ENCODE measurements at places on chromosomes 6 and 20.
A peak's percentile ranks its signal among the peaks of the same experiment; 100 is the strongest.

DNA sequence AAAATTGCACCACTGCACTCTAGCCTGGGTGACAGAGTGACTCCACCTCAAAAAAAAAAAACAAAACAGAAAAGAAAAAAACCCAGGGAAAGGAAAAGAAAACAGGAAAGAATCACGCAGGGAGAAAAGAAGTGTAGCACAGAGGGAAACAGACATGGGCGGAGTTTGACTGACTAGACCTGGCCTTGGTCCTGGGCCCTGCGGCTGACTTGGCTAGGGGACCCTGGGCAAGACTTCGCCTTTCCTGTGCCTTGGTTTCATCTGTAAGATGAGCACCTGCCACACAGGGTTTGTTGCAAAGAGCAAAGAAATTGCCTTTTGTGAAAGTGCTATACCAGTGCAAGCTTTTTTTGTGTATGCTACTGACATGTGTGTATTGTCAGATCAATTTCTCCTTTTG, 71.3 kb upstream of the KCNG1 start:
- ATAC-seq, result no peak

DNA sequence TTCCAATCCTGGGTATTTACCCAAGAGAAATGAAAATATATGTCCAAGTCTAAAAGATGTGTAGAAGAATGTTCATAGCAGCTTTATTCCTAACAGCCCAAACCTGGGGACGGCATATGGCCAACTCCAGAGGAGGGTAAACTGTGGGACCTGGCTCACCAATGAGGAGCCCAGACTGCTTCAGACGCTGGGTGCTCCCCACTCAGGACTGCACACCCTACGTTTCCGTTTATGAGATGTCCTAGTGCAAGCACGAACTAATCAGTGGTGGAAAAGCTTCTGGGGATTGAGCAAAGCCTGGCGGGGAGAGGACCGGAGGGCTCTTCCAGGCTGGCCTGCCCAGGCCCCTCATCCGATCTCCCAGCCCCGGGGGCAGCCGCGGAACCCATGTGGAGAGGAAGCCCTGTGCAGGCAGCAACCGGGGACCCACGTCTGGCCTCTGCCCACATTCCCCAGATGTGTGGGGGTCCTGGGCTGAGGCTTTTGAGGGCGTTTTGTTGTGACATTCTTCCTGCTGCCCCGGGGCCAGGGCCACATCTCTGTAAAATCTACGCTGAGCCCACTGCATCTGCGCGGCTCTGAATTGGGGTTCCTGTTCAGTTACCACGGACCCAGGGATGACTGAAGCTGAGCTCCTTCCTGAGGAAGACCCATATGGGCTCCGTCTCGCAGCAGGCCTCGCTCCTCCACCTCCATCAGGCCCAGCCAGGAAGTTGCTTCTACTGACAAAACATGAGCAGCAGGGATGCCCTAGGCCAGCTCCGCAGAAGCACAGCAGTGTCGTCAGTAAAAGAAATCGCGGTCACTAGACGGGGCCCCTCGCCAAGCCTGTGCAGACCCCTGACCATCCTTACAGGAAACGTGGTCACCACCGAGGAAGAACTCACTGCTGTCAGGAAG, 188.0 kb downstream of the DLL1 start:
- ATAC-seq, result no peak

DNA sequence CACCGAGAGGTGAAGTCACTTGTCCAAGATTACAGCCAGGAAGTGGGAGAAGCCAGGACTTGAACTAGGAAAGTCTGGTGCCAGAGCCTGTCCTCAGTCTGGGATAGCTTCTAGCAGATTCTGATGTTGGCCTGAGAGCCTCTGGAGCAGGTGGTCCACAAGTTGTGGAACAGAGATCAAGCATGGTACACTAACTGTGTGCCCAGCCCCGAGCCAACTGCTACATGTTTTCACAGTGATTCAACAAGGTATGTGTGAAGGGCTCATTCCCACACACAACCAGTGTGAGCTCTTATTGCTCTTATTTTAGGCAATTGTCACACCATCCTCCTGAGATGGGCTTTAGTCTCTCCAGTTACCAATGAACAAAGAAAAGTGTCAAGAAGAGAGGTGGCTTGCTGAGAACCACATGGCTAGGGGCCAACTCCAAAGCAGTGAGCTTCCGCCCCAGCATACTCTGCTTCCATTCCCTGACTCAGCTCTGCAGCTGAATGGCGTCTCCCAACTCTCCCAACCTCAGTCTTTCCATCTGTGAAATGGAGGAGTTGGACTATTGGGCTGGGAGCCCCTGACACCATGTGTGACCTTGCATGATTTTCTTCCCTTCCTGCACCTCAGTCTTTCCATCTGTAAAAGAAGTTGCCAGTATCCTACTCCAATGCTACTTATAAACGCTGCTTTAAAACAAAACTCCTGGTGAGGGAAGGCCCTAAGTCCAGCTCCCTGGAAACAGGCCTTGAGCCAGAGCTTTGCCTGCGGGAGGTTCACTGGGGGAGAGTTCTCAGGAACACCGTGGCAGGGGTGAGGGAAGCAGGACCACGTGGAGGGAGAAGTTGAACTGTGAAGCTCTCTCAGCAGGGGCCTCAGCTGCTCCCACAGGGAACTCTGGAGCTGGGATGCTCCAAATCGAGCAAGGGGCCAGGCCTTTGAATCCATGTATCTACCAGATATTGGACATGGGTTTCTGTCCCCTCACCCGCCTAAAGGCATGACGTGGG, 40.9 kb downstream of the CDH22 start:
- ATAC-seq, result no peak

DNA sequence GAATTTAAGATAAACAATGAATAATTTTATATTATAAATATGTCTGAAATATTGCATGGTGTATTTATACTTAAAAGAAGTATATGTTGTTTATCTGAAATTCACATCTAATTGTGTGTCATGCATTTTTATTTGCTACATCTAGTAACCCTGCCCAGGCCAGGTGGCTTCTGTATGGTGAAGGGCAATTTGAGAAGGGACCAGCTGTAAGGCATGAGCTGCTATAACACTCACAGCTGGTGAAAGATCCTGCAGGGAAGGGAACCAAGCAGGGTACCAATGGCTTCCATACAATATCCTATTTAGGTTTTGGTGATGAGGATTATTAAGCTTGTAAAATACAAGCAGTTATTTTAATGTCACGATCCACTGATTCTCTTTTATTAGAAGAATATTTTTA, 921.8 kb upstream of the GJE1 start:
- ATAC-seq, result no peak

GRCh38 chr6:21277601-21278374, 315.8 kb upstream of the SOX4 start:
- no peak for ATAC-seq

DNA sequence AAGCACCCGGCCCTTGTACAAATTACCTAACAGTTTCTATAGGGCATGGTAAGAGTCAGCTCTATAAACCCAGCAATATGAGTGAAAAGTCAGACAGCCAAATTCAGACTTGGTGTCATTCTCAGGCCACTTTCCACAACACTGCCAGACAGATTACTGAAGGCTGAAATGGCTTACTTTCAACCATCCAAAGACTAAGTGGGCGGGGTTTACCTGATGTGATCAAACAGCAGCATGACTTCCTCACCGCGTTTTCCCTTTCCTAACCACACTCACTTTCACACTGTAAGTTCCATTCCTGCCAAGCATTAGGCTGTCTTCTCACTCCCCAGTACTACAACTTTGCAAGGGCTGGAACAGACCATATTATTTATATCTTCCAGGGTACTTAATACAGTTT, 85.9 kb downstream of the SMLR1 start:
- ATAC-seq, result no peak

- peak; percentile 92 for ATAC-seq
Observed at GRCh38 chr6:125835221-125835744, 44.5 kb downstream of the NCOA7 start.

- ATAC-seq, result peak; percentile 96
Observed at GRCh38 chr6:30101444-30102413, 11.2 kb downstream of the TRIM31 start.

DNA sequence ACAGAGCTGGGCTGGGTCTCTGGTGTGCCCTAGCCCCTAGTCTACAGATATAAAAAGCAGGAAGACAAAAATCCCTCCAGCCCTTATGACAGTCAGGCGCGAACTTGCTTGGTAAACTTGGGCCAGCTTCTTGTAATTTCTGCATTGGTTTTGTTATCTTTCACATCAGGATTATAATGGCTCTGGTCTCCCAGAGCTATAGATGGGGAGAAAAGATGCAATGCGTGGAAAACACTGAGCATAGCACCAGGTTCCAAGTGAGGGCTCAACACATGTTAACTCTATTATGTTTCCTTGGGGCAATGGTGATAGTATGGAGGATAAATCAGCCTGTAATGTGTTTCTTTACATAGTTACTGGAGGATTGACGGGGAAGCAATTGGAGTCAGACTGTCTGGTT, 246.8 kb upstream of the KCNG1 start:
- no peak for ATAC-seq

GRCh38 chr20:13220904-13221297, at the start of gene ISM1:
TSS of gene ISM1 (plus strand) at chr20:13221274. CDS start at chr20:13221777, 503 bp downstream.
- peak; percentile 55 for ATAC-seq

DNA sequence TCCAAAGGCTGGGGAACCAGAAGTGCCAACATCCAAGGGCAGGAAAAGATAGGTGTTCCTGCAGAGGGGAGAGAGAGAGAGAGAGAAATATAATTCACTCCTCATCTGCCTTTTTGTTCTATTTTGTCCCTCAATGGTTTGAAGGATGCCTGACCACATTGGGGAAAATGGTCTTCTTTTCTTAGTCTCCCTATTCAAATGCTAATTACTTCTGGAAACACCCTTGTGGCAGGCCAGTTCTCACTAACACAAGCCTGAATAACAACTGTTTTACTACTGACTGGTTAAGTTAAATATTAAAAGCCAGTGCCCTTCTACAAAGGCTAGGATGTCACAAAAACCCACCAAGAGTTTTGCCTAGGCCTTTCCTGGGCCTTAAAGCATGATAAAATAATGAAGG, 425.4 kb upstream of the HTR1E start:
- ATAC-seq, result no peak

DNA sequence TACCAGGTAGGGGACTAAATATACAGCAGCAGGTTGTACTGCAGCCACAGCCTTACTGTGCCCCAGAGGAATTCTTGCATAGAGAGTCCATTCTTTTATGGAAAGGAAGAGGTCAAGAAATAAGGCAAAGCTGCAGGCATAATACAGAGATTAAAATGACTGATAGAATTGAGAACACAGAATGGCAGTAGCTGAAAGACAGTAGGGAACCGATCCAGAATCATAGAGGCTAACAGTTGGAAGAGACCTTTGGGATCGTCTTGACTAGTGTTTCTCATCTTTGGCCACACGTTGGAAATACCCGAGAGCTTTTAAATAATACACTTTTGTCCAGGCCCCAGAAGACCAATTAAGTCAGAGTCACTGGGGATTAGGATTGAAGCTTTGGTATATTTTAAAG, 492.6 kb upstream of the SOX4 start:
- no peak for ATAC-seq

DNA sequence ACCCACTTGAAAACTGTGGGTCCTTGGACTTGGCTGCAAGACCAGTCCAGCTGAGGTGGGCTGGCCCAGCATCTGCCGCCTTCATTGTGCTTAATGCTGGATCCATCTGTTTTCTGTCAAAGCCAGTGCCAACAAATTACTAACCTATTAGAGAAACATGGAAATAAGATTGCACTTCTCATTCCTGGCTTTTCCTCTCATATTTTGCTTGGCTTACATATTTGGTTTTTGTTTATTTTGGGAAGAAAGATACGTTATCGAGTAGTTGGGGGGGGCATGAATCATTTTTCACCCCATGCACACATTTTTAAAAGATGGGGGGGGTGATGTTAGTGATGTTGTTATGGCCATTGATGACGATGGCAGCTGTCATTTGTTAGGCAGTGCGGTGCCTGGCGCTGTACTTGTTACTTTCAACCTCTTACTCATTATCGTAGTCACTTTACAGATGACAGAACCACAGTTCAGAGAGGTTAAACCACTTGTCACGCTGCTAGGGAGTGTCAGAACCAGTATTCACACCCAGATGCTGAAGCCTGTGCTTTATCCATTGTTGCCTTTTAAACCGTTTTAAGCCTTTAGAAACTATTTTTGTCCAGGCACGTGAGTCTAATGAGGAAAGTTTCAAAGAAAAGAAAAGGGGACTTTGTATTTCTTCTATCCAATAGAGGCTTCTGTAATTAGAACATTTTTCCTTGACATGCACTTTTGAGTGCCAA, 180.0 kb downstream of the TMEM242 start:
- ATAC-seq, result peak; percentile 66

DNA sequence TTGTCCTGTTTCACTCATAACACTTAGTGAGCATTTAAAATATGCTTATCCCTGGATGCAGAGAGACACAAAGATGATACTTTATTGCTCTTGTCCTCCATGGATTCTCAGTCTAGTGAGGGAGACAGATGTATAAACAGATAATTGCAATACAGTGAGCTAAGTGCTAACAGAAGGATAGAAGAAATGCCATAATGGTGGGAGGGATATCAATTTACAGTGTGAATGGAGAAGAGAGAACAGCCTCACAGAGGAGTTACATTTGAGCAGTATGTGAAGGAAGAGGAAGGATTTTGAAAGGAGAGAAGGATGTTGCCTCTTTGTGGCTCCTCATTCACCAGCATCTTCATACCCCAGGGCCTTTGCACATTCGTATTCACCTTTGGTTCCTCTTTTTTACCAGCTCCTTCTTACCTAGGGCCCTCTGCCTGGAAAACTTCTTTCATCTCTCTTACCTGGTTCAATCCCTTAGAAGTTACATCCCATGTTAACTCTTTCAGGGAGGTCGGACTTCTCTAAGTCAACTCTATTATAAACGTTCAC, 341.7 kb downstream of the PRL start:
- ATAC-seq, result no peak

GRCh38 chr6:130724089-130724488, 103.1 kb upstream of the SMLR1 start:
- ATAC-seq, result no peak

DNA sequence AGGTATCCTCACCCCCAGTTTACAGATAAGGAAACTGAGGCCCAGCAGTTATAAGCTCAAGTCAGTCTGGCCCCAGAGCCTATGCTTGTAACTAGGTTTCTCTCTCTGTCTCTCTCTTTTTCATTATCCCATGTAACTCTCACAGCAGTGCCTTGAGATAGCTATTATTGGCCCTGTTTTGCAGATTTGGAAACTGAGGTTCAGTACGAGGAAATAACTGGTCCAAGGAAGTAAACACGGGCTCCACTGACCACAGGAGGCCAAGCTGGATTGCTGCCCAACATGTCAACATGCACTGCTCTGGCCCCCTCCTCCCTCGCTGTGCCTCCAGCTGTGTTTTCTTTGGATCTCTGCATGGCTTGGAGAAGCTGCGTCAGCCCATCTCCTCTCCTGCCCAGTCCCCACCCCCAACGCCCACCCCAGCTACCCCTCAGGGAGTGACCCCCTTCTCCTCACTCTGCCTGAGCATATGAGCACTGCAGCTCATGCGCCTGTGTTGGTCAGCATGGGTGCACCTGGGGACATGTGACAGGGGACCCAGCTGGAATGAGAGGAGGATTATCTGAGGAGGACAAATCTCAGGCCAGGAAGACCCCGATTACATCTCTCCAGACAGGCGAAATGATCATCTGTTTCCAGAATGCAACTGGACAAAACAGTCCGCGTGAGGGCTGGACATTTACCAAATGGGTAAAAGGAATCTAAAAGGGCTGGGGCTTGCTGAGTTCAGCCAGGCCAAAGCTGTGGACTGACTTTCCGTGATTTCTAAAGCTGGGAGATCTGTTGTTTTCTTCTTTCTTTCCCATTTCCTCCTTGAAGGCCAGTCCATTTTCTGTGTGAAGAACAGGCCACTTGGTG, 7.8 kb upstream of the PLTP start:
- ATAC-seq, result peak; percentile 41
